ENCODE measurements at places on chromosomes 2 and 18.

GRCh38 chr18:22933966-22934423 lies 867 bp downstream of the RBBP8 start:
- no peak for DNase-seq

- no peak for DNase-seq
Measured at GRCh38 chr2:147174824-147175254, 670.0 kb upstream of the ACVR2A start.

- DNase-seq = no peak
Measured at GRCh38 chr18:40789286-40789685, 1165.7 kb upstream of the PIK3C3 start.

- DNase-seq = no peak
Measured at GRCh38 chr2:59912042-59912441, 641.4 kb downstream of the BCL11A start.

GRCh38 chr2:120661551-120661950 lies 74.1 kb upstream of the GLI2 start:
- DNase-seq = no peak

DNA sequence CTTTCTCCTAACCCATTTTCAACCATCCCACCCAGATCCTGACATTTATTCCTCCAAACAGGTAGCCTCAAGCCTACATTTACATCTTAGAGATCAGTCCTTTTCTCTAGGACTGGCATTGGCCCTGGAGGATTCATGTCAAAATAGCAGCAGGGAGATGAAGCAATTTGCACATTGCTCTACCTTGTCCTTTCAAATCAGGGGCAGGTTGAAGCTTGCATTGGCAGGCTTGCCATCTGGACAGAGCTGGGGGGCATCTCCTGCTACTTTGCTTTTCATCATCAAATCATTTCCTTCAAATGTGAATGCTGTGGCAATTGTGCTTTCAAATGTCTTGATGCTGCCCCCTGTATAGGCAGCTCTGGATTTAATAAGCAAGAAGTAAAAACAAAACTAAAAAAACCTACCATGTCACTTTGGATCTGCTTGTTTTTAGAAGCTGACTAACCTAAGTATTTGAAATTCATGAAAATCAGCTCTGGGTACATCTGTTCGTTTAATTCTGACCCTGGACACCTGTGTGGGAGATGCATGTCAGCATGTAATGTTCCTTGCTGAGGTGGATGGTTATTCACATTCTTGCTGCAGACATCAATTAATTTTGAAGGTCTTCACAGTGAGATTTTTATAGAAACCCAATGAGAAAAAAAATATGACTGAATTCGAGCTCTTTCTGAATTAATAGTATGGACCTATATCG lies 47.9 kb downstream of the KIF5C start:
- DNase-seq = no peak

DNA sequence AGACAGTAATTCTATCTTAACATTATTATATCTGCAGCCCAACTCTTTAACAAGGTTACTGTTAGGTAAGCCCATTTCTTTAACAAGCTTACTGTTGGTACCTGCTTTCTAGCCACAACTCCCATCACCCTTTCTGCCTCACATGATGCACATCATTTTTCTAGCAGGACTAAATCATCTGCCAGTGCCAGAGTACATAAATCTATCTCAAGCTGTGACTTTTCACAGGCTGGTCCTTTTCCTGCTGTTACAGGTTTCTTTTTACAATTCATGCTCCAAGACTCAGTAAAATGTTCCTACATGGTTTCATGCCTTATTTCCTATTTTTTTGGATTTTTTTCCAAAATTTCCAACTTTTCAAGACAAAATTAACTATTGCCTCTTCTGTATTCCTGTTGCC lies 30.4 kb upstream of the ZC3H15 start:
- no peak for DNase-seq

- DNase-seq = no peak
Measured at GRCh38 chr2:127163921-127164320, 56.2 kb downstream of the CYP27C1 start.

DNA sequence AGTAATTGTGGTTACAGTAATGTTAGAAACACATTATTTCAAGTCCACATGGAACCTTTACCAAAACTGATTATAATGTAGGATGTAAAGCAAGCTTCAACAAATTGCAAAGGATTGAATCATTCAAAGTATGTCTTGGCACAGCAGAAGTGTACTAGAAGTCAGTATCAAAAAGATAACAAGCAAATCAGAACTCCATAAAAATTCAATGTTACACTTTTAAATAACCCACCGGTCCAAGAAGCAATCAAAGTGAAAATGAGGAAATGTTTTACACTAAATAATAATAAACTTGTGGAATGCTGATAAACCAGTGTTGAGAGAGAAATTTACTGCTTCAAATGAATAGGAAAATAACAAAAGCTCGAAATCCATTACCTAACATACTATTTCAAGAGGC lies 47.7 kb downstream of the TTC21B start:
- DNase-seq = no peak

DNA sequence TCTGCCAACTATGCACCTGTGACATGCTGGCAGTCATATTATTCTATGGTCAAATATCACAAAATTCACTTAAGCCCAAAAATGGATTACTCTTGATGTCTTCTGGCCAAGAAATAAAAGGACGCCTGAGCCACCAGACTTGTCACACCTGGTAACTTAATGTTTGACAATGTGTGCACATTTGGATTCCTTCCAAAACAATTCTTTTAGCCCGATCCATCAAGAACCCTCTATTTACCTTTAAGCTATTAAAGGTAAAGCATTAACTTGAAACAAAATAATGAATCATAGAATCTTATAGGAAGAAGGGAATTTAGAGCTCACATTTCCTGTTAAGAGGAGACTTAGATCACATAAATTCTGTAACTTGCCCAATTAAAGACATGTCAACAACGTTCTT lies 46.5 kb upstream of the NFU1 start:
- no peak for DNase-seq

GRCh38 chr18:75625966-75626365 lies 198.5 kb upstream of the SMIM21 start:
- DNase-seq = no peak

DNA sequence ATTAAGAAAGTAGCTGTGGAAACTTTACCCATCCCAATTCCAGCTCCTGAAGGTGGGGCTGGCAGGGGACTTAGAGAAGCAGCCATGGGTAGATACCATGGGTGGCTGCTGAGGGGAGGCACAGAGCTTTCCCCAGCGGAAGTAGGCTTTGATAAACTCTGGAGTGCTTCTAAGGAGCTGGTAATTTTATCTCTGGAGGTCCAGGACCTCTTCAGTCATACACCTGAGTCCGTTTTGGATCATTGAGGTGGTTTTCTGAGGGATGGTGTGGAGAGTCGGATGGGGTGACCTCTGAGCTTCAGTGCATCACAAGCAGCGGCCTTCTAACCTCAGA lies 36.7 kb upstream of the BMP10 start:
- DNase-seq = no peak

DNA sequence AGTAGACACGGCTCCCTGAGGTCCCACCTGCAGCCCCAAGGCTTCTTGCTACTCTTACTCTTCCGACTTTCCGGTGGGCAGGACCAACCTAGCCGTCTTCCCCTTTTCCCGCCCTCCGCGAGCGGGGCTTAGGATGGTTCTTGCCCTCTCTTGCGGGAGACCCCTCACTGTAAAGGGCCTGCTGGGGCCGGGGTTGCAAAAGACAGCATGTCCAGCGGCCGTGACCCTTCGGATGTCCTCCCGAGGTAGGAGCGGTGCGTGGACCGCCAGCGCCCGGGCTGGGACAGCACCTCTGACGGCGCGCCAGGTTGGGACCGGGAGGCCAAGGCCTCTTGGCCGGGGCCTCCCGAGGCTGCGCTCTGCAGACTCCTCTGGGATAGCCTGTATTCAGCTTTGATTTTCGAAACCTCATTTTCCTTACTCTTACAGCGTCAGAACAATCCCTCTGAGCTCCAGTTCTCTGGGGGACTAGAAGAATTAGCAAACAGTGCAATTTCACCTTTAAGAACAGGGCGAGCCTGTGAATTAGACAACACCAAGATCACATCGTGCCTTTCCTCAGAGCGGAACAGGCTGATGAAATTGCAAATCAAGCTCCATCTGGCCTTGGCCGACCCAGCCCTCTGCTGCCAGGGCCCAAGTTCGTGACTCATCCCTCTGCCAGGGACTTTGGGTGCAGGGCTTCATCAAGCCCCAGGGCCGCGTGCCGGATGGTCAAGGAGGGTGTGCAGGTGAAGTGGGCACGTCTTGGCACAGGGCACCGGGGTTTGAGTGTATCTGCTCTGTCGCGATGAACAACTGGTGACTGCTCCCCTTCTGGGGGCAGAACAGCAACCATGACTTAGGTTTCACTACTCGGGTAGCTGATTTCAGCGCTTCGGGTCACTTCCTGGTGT lies 777 bp downstream of the MOCOS start:
- DNase-seq = no peak
